ENCODE measurements at places on chromosomes 11 and 22. TPM values are rescaled to one million over a fixed set of nuclear protein-coding genes. Genes with fewer than 3 reads are reported as not detected.

DNA sequence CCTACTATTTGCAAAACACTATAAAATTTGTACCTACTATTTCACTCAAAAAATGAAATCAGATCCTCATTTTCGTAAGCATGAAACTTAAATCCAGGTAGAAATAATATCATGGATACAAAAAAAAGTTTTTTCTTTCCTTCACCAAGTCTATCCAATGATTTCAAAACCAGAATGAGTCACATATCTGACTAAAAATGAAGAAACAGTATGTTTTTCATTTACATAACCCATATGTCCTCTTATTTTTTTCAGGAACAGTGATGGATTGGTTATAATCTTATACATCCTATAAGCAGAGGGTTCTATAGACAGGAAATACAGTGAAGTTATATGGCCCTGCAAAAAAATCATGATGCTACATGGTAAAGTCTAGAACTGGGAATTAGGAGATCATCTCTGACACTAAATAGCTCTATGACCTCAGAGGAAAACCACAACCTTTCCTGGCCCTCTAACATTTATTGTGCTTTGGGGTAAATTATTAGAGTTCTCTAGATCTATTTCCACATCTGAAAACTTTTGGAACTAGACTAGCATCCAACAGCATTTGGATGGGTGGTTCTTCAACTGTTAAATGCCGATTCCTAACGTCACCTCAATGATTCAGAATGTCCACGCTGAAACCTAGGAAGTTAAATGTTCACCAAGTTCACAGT, 10.9 kb downstream of the MTMR2 start:
- no peak for DNase-seq

DNA sequence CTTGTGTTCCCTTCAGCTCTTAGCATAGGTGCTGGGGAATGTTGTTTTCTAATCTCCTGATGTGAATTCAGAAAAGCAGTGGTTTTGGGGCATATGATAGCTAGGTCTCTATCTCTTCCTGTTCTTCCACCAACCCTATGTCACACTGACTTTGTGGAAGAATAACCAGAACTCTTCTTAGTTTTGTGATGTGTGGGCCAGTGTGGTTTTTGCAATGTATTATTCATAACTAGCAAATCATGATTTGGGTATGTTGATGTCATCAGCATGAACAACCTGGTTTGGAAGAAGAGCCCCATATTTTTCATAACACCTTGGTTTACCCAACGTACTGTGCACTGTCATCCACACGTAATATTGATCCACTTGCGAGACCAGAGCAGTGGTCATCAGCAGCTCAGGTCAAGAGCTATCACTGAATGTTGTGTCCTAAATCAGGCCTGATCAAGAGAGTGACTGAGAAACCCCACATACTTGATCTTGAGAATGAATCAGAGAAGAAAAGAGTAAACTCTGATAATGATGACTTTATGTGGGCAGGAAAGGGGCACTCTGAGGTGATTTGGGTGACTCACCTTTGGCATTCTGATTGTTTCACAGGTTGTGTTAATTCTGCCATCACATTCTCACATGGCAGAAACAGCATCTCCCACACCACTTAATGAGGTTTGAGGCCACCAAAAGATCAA, 19.4 kb upstream of the MS4A6E start:
- no peak for DNase-seq

GRCh38 chr11:25453471-25453870, 878.5 kb upstream of the ANO3 start:
- no peak for DNase-seq

The DSCAML1 gene
- total RNA-seq = not detected

GRCh38 chr11:60711276-60711675, 11.9 kb downstream of the MS4A8 start:
- DNase-seq = no peak

Data from osteoblast (primary cell).